ENCODE measurements at places on chromosomes 11 and 22. TPM values are rescaled to one million over a fixed set of nuclear protein-coding genes. Genes with fewer than 3 reads are reported as not detected.
A peak's percentile ranks its signal among the peaks of the same experiment; 100 is the strongest.

DNA sequence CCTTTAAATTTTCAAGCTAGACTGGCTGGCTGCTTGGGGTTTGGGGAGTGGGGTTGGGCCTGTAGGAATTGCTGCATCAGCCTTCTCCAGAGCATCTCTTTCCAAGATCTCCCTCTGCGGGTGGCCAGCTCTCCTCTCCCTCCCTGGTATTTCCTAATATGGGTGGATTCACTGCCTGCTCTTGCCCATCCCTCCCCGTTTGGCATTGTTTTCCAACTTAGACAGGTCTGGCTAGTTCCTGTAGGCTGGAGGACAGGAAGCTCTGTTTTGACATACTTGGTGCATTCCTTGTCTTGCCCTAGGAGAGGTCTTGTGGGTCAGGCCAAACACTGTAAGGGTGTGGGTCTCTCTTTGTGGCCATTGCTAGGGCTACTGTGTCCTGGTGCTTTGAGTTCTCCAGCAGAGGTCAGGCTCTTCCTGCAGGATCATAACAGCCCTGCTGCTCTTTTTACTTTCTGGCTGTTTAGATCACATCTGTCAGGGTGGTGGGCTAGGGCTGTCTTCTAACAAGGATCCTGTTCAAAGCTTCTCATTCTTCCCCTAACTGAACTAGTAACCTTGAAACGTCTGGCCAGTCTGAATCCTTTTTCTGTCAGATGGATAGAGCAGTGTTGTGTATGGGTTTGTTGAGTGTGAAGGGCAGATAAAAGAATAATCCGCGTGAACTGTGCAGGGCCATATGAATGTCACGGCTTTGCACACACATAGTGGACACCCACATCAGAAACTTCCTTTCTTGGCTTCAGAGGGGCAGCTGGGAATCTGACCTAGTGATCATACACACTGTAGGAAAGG is 18.3 kb upstream of the MICALL1 start:
- no peak for DNase-seq

GRCh38 chr11:62694455-62695167 is 5.3 kb upstream of the LRRN4CL start:
- peak; percentile 73 for DNase-seq

- no peak for DNase-seq
These were observed 27.8 kb upstream of the AMOTL1 start for GRCh38 chr11:94740083-94741021.

- no peak for DNase-seq
These were observed 1190.3 kb upstream of the RAG2 start for GRCh38 chr11:37788141-37788877.

PATE4 gene
- not detected for total RNA-seq

GRCh38 chr11:88183233-88183632 is 8.0 kb upstream of the RAB38 start:
- no peak for DNase-seq

DNA sequence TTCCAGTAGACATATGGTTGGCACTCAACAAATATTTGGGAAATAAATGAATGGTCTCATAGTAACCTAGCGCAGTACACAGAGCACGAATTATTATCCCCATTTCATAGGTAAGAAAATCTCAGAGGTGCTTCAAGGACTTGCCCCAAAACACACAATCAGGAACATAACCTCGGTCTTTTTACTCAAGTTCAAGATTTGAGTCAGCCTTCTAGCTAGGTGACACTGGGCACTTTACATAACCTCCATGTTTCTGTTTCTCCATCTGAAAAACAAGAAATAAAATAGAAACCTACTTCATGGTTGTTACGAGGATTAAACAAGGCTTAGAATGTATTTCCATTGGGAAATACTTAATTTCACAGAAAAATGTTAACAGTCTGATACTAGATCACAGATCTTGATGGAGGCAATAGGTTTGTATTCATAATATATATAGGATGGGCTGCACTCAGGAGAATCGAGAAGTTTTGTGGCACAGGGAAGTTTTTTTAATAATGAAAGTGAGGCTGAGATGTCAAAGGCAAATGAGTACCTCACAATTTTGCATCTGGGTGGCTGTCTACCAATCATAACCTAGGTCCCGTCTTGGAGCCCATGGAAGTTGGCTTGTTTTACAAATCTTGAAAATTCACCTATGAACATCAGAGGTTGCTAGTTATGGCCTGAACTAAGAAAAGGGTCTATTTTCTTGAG is 147.4 kb upstream of the ZC3H12C start:
- DNase-seq: no peak

DNA sequence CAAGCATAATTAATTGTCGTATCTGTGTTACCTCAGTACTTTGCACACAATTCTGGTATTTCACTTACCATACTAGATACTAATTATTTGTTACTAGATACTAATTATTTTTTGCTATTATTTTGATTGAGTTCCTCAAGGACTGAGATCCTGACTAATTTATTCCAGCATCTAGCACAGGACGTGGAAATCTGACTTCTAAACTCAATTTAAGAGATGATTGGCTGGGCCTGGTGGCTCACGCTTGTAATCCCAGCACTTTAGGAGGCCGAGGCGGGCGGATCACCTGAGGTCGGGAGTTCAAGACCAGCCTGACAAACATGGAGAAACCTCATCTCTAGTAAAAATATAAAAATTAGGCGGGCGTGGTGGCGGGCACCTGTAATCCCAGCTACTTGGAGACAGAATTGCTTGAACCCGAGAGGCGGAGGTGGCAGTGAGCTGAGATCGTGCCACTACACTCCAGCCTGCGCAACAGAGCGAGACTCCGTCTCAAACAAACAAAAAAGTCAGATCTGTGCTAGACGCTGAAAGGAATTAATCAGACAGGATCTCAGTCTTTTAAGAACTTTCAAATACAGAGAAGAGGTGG is 527 bp upstream of the MRPL48 start:
- DNase-seq: no peak

CSKMT gene
- total RNA-seq: 31.4 TPM

MYO18B gene
- 0.19 TPM for total RNA-seq

DNA sequence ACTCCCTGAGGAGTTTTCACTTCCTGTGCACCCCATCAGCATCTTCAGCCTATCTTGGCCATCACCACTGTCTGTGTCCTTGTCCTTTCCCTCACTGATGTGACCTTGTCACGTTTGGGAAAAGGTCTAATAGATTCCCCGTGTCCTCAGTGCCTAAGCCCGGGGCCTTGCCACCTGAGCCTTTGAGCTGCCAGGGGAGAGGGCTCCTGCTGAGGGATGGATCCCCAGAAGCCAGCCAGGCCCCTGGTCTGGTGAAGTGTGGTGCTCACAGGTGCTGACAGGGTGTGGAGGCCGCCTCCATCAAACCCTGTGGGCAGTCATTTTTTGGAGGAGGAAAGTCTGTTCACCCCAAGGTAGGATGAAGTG is 47.2 kb downstream of the GAB4 start:
- no peak for DNase-seq

SPI1 gene
- total RNA-seq: 5.0 TPM

DNA sequence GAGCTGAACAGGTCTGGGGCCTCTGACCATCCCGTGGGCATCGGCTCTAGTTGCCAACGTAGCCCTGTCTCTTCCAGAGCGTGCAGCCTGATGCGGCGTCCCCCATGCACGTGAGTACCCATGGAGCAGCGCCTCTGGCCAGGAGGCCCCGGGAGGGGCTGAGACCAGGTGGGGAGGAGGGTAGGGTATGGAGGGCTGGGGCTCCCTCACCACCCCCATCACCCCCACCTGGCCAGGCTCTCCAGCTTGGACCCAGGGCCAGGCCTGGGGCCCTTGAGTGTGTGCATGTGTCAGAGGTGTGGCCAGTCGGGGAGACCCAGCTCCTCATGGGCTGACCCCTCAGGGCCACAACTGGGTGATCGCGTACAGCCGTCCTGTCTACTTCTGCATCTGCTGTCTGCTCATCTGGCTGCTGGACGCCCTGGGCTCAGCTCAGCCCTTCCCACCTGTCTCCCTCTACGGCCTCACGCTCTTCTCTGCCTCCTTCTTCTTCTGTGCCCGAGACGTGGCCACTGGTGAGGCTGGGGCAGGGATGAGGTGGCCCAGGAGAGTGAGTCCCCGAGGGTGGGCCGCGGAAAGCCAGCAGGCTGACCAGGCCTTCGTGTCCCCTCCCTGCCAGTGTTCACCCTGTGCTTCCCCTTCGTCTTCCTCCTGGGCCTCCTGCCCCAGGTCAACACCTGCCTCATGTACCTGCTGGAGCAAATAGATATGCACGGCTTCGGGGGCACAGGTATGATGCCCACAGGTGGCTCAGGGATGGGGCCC is 8.5 kb downstream of the PCNX3 start:
- no peak for DNase-seq

TRPC6 gene
- not detected for total RNA-seq

DNA sequence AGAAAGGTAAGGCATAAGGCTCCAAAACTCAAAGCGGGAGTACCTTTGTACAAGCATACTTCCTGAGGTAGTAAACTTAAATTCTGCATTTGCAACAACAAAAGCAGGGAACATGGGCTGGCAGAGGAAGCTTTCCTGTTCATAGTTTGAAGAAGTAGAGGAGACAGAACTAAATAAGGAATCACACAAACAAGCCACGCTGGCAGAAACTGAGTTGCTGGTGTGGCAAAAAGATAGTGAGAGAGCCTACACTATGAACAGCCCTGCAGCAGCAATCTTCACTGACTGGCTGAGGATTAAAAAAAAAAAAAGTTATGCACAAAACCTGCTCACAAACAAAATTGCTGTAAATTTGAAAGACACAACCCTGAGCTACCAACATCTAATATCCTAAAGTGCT is 46.5 kb downstream of the FCHSD2 start:
- DNase-seq: no peak

VSIG10L2 gene
- not detected for total RNA-seq

DNA sequence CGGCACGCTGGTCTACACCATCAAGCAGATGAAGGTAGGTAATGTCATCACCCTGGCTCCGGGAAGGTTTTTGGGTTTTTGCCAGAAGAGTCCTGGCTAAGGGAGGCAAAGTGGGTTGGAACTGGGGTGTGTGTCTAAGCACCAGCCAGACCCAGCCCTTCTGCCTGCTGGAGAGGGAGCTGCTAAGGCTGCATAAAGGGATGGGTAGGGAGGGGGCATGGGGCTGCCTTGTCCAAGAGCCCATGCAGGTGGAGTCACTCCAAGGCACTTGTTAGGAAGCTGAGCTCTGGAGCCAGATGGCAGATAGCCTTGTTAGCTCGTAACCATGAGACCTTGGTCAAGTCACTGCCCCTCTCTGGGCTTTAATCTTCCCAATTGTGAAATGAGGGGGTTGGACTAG is 48.0 kb downstream of the TIMP3 start:
- DNase-seq: no peak

- DNase-seq: no peak
These were observed 3.3 kb upstream of the HMGXB4 start for GRCh38 chr22:35253946-35254345.

DNA sequence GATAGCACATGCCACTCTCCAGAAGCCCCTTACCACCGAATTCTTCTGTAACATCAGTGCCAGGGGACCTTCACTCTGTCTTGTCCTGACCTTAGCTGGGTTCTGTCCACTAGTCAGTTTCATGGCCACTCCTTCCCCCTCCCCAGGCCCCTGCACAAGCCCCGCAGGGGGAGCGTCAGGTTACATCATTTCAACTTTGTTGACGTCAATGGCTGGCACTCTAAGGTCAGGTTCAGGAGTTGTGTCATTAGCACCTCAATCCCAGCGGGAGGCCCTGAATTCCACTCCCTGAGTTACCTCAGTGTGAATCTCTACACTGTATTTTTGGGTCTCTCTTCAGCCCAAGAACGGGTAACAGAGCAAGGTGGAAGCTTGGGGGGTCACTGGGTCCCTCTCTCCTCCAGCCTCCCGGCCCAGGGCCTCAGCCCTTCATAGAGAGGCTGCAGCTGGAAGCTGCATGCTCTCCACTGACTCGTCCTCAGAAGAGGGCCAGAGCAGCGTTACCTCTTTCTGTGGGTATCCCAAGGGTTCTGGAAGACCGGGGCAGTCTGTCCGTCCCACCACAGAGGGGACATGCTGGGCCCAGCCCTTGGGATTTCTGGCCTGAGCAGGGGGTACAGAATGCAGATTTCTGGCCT is 10.3 kb downstream of the USH1C start:
- DNase-seq: no peak

DNA sequence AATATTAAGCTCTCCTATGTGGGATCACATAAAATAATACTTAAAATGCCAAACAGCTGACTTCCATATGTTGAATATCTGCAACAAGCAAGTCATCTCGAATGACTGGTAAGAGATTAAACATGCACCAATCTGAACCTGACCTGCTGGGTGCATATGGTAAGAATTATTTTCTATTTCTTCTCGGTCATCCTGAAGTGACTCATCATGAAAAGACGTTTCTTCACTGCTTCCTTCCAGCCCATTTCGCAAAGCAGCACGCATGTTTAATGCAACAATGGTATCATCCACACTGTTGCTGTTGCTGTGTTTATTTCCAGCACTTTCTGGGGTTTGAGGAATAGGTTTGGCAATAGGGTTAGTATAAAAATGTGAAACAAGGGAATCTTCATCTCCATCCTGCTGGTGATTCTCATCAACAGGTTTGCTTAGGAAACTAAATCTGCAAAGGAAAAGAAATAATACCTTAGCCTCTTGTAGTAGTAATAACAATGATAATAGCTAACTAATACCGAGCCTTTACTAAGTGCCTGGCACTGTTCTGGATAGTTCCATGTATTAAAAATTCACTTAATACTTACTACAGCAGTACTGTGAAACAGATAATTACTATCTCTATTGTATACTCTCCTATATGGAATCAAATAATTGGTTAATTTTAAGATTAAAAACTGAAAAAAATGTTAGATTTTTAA is 52.0 kb upstream of the CHRNA10 start:
- no peak for DNase-seq

DNA sequence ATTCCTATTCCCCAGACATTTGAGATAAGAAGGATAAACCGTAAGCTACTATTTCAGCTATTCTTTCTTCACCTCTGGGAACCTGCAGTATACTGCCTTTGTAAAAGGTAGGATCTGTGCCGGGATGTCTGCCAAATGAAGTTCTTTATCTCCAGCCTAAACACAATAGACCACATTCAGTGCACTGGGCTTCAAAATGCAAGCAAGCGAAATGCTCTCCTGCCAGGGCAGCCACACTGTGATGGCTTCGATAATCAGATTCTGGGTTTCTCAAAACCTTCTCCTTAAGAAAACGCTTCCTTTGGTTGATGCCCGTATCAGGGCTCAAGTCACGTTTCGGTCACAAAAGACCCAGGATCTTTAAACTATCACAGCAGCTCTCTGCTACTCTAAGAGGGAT is 299.5 kb upstream of the B3GAT1 start:
- DNase-seq: no peak

GRCh38 chr11:61477126-61477525 is 31.4 kb upstream of the LRRC10B start:
- no peak for DNase-seq

- DNase-seq: peak; percentile 81
These were observed 83.6 kb downstream of the BCR start for GRCh38 chr22:23263651-23264555.

SMIM35 gene
- 0.55 TPM for total RNA-seq

RAB36 gene
- total RNA-seq: 0.64 TPM

PLEKHB1 gene
- 63.2 TPM for total RNA-seq

DNA sequence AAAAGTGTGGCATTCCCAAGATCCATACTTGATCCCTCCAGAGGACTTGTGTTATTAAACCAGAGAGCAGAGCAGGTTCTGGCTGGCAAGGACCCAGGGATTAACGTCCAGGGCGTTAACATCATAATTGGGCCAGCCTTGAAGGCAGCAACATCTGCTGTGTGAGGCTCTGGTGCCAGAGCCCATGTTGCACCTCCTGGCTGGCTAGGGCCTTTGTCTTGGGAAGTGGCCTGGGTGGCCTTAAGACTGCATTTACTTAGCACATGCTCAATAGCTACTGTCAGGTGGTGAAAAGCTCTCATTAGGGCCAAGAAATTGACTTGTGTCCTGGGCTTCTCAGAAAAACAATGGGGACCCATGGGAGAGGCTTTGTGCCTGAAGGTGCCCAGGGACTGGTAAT is 66.6 kb downstream of the CACNG2 start:
- no peak for DNase-seq

- no peak for DNase-seq
These were observed 269.9 kb upstream of the SORL1-AS1 start for GRCh38 chr11:121722431-121723245.

CRYBA4 gene
- total RNA-seq: not detected
